ENCODE measurements at places on chromosomes 3 and 15.

DNA sequence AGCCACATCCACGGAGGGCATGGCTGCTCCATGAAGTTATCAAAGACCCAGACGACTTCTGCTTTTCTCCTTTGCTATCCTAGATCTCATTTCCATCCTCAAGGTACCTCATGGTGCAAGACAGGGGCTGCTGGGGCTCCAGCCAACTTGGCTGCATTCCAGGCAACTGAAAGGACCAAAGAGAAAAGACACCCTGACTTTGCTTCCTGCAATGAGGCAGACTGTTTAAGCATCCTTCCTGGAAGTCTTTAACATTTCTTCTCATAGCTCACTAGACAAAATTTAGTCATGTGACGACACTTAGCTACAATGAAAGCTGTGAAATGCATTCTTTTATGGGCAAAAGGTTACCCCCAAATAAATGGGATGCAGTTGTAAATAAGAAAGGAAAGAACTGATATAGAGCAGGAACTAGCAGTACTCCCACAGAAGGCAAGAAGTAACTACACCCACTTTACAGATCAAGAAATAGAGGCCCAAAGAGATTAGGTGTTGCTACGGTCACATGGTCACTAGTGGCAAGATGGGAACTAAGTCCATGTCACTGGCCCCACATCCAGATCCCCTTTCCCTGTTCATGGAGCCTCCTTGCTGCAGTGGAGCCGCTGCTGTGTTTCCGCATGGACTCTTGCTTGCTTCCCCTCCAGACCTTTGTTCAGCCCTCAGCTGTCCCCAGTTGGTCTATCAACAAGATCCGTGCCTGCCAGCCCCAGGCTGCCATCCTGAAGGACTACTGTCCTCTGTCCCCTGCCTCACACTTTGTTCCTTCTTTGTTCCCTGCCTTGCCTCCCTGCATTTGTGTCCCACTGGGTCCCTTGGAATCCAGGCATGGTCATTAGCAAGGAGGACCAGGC lies 107.0 kb downstream of the XXYLT1 start:
- no peak for DNase-seq

DNA sequence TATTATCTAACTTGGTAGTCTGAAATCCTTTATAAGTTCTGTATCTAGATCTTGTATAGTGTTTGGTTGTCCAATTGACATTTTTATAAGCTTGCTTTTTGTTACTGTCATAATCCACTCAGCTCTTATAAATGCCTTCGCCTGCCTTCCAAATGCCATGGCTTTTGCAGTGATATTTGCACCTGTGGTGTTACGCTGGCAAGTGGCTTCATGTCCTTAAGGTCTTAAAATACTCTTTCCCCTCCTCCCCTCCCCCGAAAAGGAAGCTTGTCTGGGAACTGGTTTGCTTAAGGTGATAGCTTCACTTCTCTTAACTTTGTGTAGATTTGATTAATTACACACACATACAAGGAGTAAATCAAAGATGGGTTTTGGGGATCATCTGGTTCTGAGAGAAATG lies 62.0 kb downstream of the ABHD2 start:
- no peak for DNase-seq

DNA sequence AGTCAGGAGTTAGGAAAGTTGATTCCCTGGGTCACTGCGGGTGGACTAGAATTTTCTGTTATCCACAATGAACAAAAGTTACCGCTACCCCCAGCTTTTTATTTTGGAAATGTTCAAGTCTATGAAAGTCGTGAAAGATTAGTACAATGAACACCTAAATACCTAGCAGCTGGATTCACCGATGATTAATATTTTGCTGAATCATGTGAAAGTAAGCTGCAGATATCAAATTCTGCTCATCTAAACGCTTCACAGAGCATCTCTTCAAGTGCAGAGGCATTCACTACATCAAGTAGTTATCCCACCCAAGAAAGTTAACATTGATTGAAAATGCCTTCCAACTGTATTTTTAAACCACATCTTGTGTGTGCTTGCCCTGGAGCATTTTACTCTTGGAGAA lies 729.0 kb upstream of the NR2F2 start:
- no peak for DNase-seq

DNA sequence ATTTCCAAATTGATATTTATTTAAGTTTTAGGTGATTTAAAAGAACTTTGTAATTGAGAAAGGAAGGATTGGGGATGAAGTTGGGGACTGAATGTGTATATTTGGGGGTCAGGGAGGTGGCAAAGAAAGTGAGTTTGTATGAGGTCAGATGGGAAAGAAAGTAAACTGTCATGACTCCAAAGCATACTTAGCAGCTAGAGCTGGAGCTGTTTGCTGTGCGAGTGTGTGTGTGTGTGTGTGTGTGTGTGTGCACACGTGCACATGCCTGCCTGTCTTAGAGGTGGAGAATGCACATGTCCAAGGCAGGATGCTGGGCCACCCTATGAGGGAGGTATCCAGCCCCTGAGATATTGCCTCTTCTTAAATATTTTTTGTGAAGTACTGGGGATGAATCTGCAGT lies 21.0 kb downstream of the BOC start:
- no peak for DNase-seq

- peak; percentile 2 for DNase-seq
These were observed 267.2 kb downstream of the MFSD1 start for GRCh38 chr3:159069091-159069490.

- DNase-seq, result no peak
These were observed 30.2 kb upstream of the LCTL start for GRCh38 chr15:66595931-66596545.

DNA sequence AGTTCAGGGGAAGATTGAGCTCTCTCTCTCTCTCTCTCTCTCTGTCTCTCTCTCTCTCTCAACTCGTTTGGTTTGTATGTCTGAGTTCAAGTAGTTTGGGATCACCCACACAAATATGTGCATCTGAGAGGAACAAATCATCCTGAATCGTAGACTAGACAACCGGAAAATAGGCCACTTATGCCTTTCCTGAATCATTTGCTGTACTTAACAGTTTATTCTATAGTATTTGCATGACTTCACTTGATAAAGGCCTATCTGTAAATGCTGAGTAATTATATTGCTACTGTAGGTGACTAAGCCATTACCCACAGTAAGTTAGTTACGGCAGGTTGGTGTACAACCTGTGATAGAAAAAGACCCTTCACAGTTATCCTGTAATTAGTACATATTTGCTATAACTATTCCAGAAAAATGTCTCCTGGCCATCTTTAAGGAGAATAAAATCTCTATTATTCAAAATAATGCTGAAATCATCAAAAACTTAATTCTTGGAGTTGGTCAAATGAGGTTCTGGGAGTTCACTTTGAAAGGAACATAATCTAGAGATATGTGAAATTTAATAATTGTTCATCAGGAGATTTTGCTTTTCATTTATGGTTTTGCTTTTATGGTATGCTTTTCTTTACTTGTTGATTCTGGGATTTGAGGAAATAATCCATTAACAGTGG lies 31.1 kb downstream of the OXSM start:
- DNase-seq, result no peak

DNA sequence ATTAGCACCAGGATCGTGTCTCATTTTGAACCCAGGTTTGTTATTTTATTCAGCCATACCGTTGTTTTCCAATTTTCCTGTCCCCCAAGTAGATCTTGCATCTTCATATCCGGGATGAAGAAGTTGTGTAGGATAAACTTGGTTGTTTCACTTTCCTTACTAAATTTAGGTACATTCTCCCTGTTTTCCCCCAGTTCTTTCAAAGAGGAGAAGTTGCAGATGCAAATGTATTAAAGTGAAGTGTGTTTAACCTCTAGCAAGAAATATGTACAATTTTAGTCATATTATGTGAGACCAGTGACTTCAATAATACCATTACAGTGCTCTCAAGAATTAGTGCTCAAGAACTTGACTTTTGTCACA lies 1.3 kb downstream of the ATXN7 start:
- no peak for DNase-seq

GRCh38 chr3:11556851-11557644 lies 86.7 kb downstream of the VGLL4 start:
- no peak for DNase-seq

- DNase-seq, result no peak
These were observed 69.6 kb downstream of the CGNL1 start for GRCh38 chr15:57445872-57446271.

DNA sequence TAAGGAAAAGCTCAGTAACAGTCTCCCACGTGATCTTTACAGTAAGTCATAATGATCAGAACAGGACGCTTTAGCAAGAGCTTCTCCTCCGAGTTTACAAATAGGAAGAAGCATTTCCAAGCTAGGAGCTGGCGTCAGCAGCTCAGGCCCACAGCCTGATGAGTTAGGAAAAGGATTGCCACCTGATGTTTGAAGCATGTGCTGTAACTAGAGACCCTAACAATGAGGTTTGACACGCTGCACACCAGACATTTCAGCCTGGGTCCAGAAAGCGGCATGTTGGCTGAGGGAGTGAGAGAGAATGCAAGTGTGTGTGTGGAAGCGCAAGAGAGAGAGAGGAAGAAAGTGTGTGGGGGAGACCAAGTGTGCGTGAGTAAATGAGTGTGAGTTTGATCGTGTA lies 47.3 kb downstream of the TLE3 start:
- DNase-seq, result no peak

DNA sequence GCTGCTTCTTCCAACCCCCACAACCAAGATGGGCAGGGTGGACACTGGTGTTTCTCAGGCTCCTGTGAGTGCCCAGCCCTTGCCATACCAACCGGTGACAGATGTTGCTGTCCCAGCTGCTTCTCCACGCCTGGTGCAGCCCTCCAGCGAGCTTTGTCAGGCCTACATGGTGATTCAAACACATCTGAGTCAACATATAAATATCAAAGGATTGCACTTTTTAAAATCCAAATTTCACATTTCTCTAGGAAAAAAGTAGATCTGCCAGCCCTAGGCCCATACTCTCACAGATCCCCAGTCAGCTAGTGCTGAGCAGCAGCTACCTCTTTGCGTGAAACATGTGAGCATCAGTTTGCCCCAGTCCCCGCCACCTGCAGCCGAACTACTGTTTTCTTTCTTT lies 52.7 kb downstream of the RPN1 start:
- no peak for DNase-seq

DNA sequence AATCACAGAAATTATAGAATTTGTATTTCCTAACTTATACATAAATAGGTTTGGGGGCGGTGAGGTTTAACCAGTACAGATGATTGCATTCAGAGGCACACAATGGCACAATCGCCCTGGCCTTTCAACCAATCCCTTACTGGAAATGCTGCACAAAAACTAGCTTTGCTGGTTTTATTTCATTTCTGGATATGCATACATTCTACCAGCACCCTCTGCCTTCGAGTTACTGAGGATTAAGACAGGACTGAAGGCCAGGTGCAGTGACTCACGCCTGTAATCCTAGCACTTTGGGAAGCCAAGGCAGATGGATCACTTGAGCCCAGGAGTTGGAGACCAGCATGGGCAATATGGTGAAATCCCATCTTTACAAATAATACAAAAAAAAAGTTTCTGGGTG lies 336.1 kb downstream of the ARRDC4 start:
- DNase-seq, result no peak

GRCh38 chr15:72722071-72722696 lies 36.2 kb downstream of the BBS4 start:
- DNase-seq, result peak; percentile 11

DNA sequence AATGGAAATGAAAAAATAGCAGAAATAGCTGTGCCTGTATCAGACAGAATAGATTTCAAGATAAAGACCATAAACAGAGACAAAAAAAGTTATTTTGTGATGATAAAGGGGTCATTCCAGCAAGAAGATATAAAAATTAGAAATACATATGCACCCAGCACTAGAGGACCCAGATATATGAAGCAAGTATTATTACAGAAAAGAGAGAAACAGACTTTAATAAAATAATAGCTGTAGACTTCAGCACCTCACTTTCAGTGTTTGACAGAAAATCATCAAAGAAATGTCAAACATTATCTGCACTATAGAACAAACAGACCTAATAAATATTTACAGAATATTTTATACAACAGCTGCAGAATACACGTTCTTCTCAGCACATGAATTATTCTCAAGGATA lies 783.7 kb downstream of the PLOD2 start:
- no peak for DNase-seq

DNA sequence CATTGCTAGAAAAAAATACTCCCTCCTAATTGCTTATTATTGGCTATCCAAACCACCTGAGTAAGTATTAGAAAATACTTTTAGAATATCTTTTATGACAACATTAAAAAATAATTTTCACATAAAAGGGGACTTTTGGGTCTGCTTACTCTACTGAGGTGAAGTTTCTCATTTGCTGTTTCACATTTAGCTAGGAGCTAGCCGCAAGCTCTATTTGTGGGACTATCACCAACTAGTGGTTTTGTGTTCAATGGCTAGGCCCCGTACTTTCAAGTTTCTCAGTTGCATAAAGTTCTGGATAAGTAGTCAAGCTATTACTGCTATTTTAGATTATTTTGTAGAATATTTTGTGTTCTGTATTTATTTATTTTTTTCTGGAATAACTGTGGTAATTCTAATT lies 244.2 kb upstream of the SLITRK3 start:
- no peak for DNase-seq

DNA sequence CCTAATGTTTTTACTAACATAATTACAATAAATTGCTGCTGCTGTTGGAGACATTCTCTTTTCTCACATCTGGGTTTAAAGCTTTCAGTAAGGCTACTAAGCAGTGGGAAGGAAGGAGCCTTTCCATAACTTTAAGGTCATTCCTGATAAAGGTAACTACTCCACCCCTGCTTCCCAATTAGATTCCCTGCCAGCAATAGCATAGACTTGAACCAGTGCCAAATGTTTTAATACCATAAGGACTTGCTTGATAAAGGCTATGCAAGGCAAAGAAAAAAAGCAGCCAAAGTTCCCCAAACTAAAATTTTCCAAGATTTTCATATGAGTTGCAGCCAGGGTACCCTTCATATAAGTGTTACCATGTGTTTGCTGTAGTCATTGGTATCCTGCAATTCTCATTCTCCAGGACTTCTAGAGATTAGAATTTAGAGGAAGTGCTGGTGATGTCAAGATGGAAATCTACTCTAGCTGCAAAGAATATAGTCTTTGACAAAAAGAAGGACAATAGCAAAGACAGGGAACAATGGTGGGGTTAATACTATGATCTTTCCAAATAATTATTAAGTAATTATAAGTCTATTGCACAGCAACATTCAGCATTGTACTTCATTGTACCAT lies 106.1 kb downstream of the FILIP1L start:
- no peak for DNase-seq

- no peak for DNase-seq
These were observed 18.7 kb upstream of the KPNA1 start for GRCh38 chr3:122533480-122533879.

GRCh38 chr3:111967068-111967467 lies 11.8 kb upstream of the ABHD10 start:
- DNase-seq, result no peak

GRCh38 chr3:30167541-30168011 lies 438.8 kb upstream of the TGFBR2 start:
- no peak for DNase-seq

DNA sequence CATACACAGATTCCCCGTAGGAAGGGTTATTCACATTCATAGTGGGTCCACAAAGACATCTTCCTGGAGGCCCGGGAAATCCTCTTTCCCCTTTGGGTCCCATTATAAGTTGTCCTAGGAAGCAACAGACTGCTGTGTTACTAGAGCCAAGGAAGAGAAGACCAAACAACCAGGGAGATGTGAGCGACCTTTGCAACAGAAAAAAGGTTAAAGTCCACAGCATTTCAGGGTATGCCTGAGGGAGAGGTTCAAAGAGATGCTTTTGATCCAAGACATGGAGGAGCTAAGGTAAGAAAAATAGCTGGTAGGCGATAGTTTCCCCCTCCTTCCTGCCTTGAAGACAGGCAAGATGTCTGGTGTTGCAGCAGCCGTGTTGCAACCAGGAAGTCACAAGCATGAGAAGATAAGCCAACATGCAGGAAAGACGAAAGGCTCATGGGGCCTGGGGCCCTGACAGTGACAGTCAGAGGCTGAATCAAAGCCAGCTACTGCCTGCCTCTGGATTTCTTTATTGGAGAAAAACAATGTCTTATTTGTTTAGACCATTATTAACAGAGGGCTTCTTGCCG lies 30.9 kb downstream of the EAF1 start:
- DNase-seq, result no peak

Data from anterior cingulate cortex (tissue), 58 donors.